Stimulated activated CD4-positive, alpha-beta T cell treated with anti-CD3 and anti-CD28 coated beads, Interleukin-1b, Interleukin-23, amount 100 ng/mL, for 48 hours (primary cell): ENCODE measurements at places on chromosomes 2 and 18.

- DNase-seq = no peak
Observed at GRCh38 chr2:237692601-237693290, 65.4 kb downstream of the LRRFIP1 start.

DNA sequence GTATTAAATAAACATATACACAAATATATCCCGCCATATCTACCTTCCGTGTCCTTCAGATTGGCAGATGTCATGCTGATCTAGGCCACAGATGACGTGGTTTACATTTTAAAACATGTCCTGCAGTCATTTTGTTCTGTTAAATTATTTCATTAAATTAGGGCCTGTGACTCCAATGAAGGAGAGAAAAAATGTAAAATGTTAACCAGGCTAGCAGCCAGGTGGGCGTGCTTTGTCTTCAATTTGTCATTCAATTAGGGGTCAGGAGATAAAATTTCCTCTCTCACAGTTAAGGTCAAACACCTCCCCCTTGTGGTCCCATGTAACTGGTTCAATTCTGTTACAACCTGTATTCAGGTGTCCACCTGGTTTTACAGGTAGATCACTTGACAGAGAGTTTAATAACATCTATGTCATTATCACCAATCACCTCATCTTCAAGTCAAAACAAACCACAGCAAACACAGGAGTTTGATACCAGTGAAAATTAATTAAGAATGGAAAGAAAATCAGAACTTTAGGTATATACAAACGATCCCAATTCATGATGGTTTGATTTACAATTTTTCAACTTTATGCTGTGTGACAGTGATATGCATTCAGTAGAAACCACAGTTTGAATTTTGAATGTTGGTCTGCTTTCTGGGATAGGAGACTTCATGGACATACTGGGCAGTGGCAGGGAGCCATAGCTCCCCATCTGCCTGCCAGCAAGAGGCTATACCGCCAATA, 339.4 kb downstream of the CMPK2 start:
- DNase-seq = no peak

DNA sequence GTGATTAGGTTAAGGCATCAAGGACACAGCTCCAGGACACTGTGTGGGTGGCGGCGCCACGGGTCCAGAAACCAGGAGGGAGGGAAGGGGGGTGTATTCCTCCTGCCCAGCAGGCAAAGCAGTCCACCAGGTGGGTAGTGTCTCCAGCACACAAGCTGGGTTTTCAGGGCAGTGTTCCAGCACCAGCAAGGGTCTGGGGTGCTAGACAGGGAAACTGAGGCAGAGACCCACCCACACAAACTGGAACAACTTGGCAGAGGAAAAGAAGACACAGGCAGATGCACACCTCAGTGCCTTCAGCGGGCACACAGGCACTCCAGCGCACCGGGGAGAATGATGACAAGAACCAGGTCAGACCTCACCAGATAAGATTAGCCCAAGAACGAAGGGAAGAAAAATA, 28.4 kb upstream of the GNAL start:
- DNase-seq = no peak

DNA sequence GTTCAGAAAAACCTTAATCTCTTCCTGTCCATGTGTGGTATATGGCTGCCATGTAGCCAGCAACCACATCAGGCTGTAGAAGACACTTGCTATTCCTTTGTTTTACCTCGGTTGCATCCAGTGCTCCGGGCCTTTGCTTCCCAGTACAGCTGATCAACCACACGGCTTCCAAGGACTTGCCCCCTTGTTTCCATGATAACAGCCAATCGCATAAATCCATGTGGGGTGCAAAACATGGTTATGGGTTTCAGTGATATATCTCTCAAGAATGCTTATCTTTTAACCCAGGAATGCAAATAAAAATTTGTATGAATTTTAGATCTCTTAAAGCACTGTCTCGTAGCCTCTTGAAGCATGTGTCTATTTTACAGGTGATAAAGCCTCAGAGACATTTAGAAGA, 118.3 kb downstream of the MGAT5 start:
- no peak for DNase-seq

GRCh38 chr2:168632709-168633121, 169.7 kb upstream of the NOSTRIN start:
- no peak for DNase-seq

- no peak for DNase-seq
Observed at GRCh38 chr2:235157746-235158482, 206.1 kb downstream of the SH3BP4 start.

- DNase-seq = no peak
Observed at GRCh38 chr2:10721396-10722251, at the start of gene ATP6V1C2. ATP6V1C2 (plus strand) TSS chr2:10721630; CDS start chr2:10722850, 1,220 bp downstream.

DNA sequence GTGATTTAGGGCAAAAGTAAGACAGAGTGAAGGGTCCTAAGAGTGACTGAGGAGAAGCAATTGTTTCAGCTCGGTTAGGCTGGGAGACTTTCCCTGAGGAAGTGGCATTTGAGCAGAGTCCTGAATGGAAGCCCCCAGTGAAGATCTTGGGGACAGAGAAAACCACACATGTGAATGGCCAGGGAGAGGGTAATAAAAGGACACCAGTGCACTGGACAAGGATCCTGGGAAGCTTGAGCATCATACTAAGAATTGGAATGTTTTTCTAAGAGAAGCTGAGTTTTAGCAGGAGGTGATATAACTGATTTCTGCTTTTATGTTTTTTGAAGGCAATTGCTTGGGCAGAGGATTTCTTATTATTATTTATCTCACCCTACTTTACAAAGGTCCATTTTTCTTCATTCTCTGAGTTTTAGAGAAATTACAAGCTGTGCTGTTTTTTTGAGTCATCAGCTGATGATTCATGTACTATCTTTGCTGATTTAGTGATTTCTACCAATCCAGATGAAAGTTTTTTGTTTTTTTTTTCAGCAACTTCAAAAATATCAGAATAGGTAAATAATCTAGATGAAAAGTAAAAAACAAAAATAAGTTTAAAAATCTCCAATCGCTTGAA, 43.5 kb downstream of the MFSD6 start:
- DNase-seq = no peak
